Stimulated activated CD8-positive, alpha-beta memory T cell treated with anti-CD3 and anti-CD28 coated beads, Interleukin-2, amount 100 ng/mL, for 1 hour (primary cell): ENCODE measurements at places on chromosomes 6 and 20.

- DNase-seq, result no peak
Measured at GRCh38 chr6:50185006-50185405, 135.3 kb upstream of the DEFB112 start.

- DNase-seq, result no peak
Measured at GRCh38 chr20:6956056-6956455, 188.6 kb downstream of the BMP2 start.

GRCh38 chr20:15976047-15976736, 597.1 kb downstream of the KIF16B start:
- DNase-seq, result no peak

GRCh38 chr6:16339265-16339587, 100.8 kb downstream of the GMPR start:
- no peak for DNase-seq

DNA sequence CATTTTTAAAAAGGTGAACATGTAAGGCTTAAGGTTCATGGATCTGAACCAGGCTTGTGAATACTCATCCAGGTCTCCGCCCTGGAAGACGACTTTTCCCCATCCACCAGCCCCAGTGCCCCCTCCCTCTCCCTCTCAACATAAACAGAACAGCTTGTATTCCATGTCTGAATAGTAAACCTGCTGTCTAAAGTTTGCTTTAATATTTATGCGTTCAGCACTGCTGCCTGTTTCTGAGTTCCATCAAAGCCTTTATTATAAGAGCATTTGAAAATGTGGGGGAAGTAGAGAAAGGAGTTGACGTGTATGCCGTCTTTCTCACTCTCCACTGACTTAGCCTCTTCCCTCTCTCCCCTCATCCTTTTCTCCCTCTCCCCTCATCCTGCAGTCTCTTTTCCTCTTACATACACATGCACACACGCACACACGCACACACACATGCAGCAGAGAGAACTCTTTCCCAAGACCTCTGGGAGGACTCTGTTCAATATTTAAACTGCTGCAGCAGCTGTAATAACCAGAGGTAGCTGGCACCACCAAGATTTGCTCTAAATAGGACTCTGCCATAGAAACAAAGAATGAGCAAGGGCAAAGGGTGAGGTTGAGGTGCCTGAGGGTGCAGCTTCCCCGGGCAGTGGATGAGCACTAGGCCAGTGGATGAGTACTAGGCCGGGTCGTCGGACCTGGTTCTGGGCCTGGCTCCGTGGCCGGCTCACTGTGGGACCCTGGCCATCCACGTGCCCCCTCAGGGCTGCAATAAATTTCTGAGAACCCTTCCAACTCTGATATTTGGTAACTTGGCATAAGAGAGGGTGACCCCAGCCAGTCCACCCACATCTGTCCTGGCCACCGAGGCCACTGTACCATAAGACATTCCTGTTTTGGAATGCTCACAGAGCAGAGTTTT, 35.4 kb upstream of the VSTM2L start:
- no peak for DNase-seq

DNA sequence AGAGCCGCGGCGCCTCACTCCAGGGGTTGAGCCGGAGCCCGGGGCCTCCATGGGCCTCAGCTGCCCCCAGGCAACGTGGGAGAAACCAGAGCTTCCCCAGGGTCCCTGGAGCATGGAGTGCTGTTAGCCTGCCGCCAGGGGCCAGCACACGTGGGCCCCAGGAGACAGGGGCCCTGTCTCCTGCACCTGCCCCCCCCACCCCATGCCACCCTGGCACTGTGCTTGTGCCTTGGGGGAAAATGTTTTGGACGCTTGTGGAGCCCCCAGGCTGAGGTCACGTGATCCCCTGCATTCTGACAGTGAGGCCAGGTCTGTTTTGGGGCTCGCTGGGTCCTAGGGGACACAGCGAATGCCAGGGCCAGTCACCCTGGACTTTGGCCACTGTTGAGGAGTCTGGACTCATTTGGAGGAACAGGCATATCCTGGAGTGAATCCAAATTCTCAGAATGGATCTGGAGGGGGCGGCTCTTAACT, 30.2 kb upstream of the MPC1 start:
- DNase-seq, result no peak

- no peak for DNase-seq
Measured at GRCh38 chr6:4703382-4703781, 72.8 kb upstream of the CDYL start.

DNA sequence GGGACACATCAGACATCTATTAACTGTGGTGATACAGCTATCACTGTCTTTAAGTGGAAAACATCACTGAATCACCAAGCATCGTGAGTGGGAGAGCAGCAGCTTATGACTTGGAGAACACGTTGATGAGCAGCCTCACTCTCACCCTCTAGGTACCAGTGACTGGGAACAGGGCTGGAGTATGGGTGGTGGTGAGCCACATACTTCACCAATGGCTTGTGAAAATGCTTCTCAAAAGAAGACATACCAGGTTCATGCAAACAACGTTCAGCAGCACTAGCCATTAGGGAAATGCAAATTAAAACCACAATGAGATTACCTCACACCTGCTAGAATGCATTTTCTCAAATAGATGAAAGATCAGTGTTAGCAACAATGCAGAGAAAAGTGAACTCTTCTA, 25.3 kb downstream of the SNX5 start:
- DNase-seq, result no peak

- DNase-seq, result no peak
Measured at GRCh38 chr6:135853986-135854385, 2.5 kb downstream of the PDE7B start.

DNA sequence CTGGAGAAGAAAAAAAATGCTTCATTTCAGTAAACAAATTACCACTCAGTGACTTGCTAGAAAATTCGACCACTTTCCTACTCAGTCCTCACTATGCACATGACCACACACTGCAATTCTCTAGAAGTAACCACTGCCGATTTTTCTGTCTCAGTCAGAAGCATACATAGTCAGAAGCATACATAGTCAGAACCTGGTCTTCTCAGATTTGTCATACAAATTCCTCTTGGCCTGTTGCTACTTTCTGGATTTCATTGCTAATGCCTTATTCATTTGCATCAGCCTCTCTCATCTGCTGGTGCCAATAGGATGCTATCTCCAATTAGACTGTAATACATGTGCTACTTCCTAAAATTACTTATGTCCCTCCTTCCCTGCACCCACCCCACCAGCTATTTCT, 10.2 kb upstream of the KIF16B start:
- DNase-seq, result no peak

- DNase-seq, result no peak
Measured at GRCh38 chr20:41992481-41992880, 374.3 kb upstream of the CHD6 start.

DNA sequence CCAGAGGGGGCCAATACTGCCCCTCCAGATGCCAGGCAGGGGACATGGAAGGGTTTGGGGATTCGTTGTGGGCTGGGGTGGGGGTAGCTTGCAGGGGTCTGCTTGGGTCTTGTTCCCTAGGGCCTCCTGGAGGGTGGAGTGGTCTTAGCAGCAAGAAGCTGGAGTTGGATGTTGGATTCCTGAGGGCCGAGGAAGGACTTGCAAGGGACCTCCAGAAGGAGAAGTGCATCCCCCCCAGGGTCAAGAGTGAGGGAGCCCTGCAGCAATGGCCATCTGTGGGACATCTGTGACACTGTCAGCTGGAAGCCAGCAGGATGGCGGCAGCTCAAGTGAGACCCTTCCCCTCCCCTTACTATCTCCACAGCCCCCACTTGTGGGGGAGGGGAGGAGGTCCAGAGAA, 25.4 kb upstream of the CCN5 start:
- DNase-seq, result no peak

- no peak for DNase-seq
Measured at GRCh38 chr20:38123021-38123587, 42.0 kb downstream of the TGM2 start.

- no peak for DNase-seq
Measured at GRCh38 chr6:134748484-134748883, 201.4 kb downstream of the ALDH8A1 start.

- DNase-seq, result no peak
Measured at GRCh38 chr6:30047220-30047619, 13.8 kb upstream of the POLR1H start.

GRCh38 chr20:22836211-22836610, 198.9 kb upstream of the SSTR4 start:
- no peak for DNase-seq

DNA sequence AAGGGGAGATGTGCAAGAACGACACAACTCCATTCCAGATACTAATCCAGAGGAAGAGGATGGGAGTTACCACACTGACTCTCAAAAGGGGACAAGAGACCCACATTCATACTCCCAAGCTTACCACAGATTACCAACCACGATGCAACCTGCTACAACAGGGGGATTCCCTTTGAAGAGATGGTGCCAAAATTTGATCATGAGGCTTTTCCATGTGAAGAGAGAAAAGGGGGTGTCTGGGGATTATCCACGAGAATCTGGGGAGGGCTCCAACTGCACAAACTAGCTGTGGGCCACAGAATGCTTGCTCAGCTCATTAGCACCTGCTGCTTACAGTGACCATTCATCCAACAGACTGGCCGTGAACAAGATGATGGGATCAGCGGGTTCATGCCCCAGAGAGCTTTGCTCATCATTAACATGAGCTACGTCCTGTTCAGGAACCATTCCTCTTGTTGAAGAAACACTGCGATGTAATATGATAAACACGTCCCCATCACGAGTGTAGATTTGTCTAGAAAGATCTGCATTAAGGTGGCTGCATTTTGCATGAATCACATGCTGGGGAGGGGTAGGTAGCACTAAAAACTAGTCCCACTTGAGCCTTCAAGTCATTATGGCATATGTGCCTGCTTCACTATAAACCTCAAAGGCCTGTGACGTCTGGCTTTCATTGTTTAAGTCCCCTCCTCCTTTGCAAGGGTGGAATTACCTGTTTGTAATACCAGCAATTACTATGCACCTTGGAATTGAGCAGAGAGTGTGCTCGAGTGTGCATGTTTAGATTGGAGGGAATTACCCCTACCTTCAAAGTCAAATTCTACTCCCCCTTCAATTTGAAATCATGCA, 4.0 kb downstream of the PLAGL2 start:
- DNase-seq, result no peak

DNA sequence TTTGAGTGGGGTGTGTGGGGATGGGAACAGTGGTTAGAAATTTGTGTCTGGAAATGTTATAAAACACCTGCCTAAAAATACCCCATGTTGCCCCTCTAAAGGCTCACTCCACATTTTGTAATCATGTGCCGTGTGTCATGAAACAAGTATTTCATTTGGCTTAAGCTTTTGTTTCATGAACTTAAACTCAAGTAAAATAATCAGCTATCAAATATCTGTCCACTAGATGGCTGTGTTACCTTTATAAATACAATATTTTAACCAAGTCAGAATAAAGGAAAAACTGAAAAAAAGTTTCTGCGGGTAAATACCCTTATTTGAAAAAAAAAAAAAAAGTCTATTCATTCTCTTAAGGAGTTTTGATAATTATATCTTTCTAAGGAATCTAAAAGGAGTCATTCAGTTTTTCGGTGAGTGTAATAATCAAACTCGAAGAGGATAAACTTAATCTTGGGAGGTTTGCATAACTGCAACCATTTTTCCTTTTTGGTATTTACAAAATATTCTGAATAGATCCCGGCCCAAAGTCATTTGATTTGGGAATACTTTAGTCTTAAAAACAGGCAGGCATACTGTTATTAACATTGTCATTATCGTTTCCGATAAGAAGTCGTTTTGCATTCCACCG, 29.9 kb upstream of the MTRF1L start:
- DNase-seq, result no peak

DNA sequence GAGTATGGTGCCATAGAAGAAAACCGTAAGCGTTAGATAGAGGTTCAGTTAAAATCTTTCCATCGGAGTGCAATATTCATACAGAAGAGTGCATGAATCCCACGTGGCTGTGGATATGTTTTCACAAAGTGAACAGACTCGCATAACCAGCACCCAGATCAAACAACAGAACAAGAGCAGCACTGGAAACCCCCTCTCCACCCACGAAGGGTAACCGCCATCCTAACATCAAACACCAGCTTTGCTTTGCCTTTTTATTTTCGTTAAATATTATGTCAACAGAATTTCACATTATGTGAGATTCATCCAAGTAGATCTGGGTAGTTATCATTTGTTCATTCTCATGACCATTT, 4.7 kb downstream of the GTSF1L start:
- DNase-seq, result peak; percentile 16
